GM12878 (cell line): ENCODE measurements at places on chromosomes 7 and 10.

DNA sequence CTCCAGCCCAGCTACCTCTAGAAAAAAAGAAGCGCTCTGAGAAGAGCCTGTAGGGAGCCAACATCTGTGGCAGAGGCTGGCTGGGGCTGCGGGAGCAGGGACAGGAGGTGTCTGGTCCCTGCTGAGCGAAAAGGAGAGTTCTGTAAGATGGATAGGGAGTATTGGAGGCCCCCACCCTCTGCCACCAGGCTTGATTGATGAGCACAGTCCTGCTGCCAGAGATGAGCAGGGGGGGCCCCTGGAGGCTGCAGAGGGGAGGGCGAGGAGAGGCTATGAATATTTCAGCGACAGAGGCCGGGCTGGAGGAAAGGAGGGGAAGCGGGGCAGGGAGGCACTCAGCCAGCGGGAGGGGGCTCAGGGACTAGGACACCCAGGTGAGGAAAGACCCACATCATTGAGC, 44.5 kb upstream of the HSPB1 start:
- H3K36me3 ChIP-seq = no peaks in the 10 kb centered on the region
- no peak overlapping the region for H3K4me3 ChIP-seq
- H3K27me3 ChIP-seq = no peaks in the 10 kb centered on the region
- H3K27ac ChIP-seq = no peak overlapping the region

GRCh38 chr7:4203626-4204512, 478.2 kb upstream of the FOXK1 start:
- H3K4me3 ChIP-seq = no peak overlapping the region
- no peaks in the 10 kb centered on the region for H3K27me3 ChIP-seq
- DNase-seq = no peak
- no peaks in the 10 kb centered on the region for H3K36me3 ChIP-seq
- no peak overlapping the region for H3K27ac ChIP-seq
- H3K4me1 ChIP-seq = no peaks in the 10 kb centered on the region

- H3K4me1 ChIP-seq = no peaks in the 10 kb centered on the region
- H3K27ac ChIP-seq = no peak overlapping the region
- DNase-seq = no peak
- H3K36me3 ChIP-seq = no peaks in the 10 kb centered on the region
Measured at GRCh38 chr10:111211706-111212105, 134.9 kb downstream of the ADRA2A start.

- no peak overlapping the region for H3K4me3 ChIP-seq
- no peaks in the 10 kb centered on the region for H3K27me3 ChIP-seq
- H3K4me1 ChIP-seq = no peaks in the 10 kb centered on the region
- no peak for DNase-seq
- no peak overlapping the region for H3K27ac ChIP-seq
- no peaks in the 10 kb centered on the region for H3K36me3 ChIP-seq
Measured at GRCh38 chr7:130432886-130433285, 7.9 kb downstream of the CEP41 start.

DNA sequence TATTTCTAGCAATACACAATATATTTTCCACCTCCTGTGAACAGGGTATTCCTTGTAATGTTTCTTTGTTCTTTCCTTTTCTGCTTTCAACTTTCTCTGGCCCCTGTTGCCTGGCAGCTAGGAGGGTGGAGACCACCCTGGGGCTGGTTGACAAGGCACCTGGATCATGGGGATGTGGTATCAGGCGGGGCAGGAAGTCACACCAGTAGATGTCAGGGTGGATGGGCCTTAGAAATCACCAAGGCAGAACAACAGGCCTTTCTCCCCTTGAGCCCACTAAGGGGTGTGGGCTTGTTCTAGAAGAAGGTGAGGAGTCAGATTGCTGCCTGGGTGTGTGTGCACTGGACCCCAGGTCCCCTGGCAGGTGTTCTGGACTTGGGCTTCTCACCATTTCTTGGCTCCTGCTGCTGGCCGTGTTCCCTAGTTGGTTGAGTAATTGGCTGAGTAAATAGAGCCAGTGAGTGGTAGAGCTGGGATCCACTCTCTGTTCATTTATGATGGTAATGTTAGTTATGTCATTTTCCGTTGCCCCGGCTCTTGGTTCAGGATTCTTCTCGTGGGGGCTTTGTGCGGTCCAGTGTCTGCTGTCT, 24.9 kb downstream of the ZNF783 start:
- H3K27me3 ChIP-seq = no peaks in the 10 kb centered on the region
- no peak overlapping the region for H3K4me3 ChIP-seq
- H3K36me3 ChIP-seq = no peaks in the 10 kb centered on the region
- H3K4me1 ChIP-seq = peaks cover 12% of the 10 kb centered on the region
- H3K27ac ChIP-seq = no peak overlapping the region

- H3K27me3 ChIP-seq = no peaks in the 10 kb centered on the region
- H3K4me3 ChIP-seq = no peak overlapping the region
- no peaks in the 10 kb centered on the region for H3K36me3 ChIP-seq
Measured at GRCh38 chr7:142603870-142604448, 145.3 kb upstream of the PRSS1 start.

GRCh38 chr10:70780370-70780760, 4.8 kb downstream of the TBATA start:
- DNase-seq = no peak
- no peak overlapping the region for H3K4me3 ChIP-seq
- H3K27me3 ChIP-seq = no peaks in the 10 kb centered on the region
- H3K36me3 ChIP-seq = no peaks in the 10 kb centered on the region

DNA sequence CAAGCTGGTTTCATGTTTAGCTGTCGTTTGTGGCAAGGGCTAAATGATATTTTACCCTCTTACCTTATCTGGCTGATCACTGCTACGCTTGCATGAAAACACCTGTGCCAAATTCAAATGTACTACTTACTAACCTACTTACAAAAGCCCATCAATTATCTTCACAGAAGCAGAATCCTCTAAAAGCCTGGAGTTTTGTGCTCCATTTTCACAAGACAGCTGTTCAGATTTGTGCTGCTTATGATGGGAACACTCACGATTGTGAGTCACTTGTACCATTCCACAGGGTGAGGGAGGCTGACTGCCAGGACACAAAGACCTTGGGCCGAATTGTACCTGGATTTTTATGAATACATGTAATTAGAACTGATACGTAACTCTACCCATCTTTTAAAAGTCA, 245.0 kb upstream of the NPY start:
- no peaks in the 10 kb centered on the region for H3K36me3 ChIP-seq
- no peak overlapping the region for H3K4me3 ChIP-seq
